ENCODE measurements at places on chromosomes 11 and 22. TPM values are rescaled to one million over a fixed set of nuclear protein-coding genes. Genes with fewer than 3 reads are reported as not detected.

APOL4 gene
- total RNA-seq, result not detected

CRYBB2 gene
- total RNA-seq, result not detected

CFAP300 gene
- 6.5 TPM for total RNA-seq

FIBIN gene
- not detected for total RNA-seq
